Activated CD8-positive, alpha-beta T cell treated with anti-CD3 and anti-CD28 coated beads, Interleukin-2, amount 10 ng/mL, durations not matched to agents 7 days and 5 days (primary cell): ENCODE measurements at places on chromosomes 6 and 20. TPM values are rescaled to one million over a fixed set of nuclear protein-coding genes. Genes with fewer than 3 reads are reported as not detected.

SLC22A2 gene
- total RNA-seq, result not detected

TMC2 gene
- not detected for total RNA-seq

HLA-DQB2 gene
- total RNA-seq, result not detected

SPEF1 gene
- 0.16 TPM for total RNA-seq

EPB41L1 gene
- total RNA-seq, result not detected

TRIM27 gene
- 58.3 TPM for total RNA-seq

MAPK13 gene
- total RNA-seq, result 42.6 TPM

SLC35D3 gene
- total RNA-seq, result not detected

BPIFA1 gene
- not detected for total RNA-seq

PPIL6 gene
- 0.16 TPM for total RNA-seq

MYBL2 gene
- 129 TPM for total RNA-seq

PLN gene
- not detected for total RNA-seq

PARD6B gene
- 6.0 TPM for total RNA-seq

TINAG gene
- total RNA-seq, result not detected

TLDC2 gene
- total RNA-seq, result not detected

DNA sequence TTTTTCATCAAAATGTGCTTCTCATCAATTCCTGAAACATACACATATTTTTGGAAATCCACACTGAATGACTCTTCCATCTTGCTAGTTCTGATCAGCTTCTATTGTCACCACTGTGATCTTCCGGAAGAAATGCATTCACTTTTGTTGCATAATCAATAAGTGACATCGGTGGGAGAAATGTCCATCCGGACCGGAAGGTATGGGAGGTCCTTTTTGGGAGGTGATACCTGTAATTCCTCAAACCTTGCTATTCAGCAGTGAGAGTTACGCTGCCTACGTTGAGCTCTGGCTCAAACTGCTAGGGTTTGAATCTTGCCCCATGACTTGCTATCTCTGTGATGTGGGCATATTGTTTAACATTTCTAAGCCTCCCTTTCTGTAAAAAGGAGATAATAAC is 16.6 kb upstream of the TFB1M start:
- no peak for DNase-seq

DNA sequence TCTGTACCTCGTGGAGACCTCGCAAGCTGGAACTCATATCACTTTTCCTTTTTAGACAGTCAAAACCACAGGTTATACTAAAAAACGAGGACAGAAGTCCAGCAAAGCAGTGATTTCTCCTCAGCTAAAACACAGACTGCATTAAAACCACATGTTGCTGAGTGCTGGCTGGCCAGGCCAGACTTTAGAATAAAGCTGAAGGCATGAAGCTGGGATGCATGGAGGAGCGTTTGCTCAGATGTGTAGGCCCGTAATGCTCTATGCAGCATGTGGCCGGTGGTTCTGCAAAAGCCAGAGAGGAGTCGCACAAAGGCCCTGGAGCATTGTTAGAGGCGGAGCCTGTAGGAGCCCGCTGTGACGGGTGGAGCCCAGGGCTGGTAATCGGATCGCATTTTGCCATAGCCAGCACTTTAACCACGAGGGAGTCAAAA is 83.6 kb downstream of the SMOC2 start:
- DNase-seq, result no peak

DNA sequence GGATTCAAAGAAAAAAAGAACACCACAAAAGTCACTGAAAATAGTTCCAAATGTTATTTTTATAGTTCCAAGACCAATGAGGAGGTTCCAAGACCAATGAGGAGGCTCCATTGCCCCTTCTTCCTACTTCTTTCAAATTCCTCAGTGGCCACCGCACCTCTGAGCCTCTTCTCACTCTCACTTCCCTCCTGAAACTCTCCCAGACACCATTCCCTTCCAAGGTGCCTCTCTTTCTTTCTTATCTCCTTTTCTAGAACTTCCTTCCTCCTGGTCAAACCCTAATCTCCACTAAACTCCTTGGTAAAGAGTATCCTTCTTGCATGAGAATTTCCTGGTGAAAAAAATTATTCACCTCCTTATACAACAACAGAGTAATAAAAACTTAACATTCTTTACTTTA is 20.4 kb upstream of the MCUR1 start:
- DNase-seq, result no peak

- no peak for DNase-seq
Observed at GRCh38 chr6:146146836-146147235, 118.0 kb downstream of the GRM1 start.

DNA sequence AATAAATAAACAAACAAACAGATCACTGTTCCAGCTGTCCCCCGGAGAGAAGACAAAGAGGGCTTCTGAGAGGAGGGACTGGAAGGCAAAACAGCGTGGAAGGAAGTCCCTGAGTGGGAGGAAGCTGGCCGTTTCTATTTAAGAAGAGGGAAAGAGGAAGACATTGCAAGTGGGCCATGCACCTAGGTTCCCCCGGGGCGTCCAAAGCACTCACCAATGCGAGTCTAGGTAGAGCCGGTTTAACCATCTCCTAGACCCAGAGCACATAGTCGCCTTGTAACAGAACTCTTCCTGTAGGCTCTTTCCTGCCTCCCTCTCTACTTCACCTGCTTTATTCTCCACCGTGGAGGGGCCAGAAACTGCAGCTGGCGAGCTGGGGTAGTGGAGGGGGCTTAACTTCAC is 158.4 kb downstream of the ZDHHC14 start:
- DNase-seq, result peak; percentile 20

- no peak for DNase-seq
Observed at GRCh38 chr6:113596387-113597230, 260.5 kb upstream of the MARCKS start.

DNA sequence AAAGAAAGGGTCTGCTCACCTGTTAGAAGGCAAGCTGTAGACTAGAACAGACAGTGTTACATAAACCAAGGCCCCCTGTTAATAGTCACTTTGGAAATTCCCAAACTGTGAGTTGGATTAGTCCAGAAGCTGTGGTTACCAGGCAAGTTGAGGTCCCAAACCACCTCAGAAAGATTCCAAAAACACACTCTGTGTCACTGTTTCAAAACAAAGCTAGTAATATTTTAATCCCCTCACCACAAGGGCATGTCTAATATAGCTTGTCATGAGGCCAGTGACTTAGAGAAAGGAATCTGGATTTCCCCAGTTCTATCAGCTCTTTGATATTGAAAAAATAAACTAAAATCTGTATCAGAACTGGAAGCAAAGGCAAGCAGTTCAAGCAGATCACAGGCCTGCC is 244.6 kb downstream of the HAO1 start:
- DNase-seq, result no peak

GRCh38 chr6:144423167-144423566 is 138.0 kb downstream of the UTRN start:
- DNase-seq, result no peak

DNA sequence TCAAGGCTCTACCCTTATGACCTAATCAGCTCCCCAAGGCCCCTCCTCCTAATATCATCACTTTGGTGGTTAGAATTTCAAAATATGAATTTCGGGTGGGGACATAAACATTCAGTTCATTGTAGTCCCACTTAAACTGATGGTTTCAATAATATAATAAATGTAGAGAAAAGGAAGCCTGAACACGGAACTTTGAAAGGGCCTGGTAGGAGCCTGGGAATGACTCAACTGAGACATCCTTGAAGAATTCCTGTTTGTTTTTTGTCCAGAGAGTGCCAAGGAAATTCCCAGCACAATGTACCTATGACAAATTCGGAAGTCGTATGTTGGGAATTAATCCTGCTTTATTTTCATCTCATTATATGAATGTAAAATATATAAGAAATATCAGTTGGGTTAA is 457.9 kb downstream of the PLCB1 start:
- DNase-seq, result no peak

DNA sequence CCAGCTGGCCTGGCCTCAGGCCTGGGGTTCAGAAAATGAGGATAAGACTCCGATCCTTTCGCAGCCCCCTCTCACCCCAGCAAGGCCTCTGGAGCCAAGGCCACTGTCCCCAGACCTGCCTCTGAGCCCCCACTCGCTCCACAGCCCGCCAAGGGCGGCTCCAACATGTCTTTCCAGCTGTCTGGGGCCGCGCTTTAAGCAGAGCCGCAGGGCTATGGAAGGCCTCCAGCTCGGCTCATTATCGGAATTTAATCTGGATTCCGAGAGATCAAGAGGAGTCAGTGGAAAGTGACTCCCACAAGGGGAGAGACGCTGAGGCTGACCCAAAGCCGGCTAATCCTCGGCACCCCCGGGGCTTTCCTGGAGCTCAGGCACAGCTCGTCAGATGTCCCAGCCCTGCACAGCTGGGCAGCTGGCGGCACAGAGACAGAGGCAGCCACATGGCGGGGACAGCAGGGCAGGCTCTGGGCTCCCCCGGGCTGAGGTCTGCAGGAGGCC is 41.8 kb downstream of the BMP7 start:
- DNase-seq, result no peak

DNA sequence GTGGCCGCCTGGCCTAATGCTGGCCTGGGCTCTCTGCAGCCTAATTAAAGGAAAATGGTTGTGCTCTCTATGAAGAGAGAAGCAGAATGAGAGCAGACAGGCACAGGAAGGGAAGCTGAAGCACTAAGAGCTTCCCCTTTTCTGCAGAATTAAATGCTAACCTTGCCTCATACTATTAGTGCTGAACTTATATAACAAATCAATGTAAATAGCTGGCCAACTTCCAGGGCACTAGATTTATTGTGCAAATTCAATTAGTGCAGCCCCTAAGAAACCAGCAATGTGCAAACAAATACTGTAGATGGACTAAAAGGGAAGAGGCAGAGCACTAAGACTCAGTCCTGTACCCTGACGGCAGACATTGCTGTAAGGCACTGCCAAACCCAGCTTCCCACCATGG is 36.1 kb upstream of the INSM1 start:
- no peak for DNase-seq

GRCh38 chr20:37516811-37517750 is 4.0 kb upstream of the NNAT start:
- no peak for DNase-seq

GRCh38 chr6:75568965-75569364 is 32.7 kb upstream of the SENP6 start:
- DNase-seq, result no peak

DNA sequence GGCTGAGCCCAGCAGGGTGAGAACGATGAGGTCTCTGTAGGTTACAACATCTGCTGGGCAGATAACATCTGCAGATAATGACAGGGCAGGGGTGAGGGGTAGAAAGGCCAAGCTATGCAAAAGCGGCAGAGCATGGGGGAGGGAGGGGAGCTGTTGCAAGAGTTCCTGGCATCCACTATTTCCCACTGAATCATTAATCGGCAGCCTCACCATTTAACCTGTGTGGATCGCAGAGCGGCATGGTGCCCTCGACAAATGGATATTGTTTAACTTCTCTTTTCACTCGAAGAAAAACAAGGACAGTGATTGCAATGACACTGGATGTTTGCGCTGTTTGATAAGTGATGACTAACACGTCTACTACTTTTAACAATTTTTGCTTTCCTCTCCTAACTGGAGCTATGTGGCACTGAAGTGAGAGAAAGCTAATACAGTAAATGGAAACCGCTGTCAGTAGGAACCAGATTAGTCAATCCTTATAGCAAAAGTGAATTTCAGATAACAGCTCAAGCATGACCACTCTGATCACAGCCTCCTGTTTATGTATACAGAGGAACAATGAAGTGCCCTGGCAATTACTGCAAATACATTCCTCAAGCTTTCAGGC is 381.5 kb downstream of the TFAP2A start:
- no peak for DNase-seq

GRCh38 chr6:33418690-33419291 is 884 bp upstream of the CUTA start:
- DNase-seq, result peak; percentile 58

GRCh38 chr6:134979142-134979541 is 29.2 kb upstream of the ALDH8A1 start:
- peak; percentile 33 for DNase-seq

GRCh38 chr6:88561034-88561953 is 395.1 kb upstream of the CNR1 start:
- DNase-seq, result no peak

- DNase-seq, result no peak
Observed at GRCh38 chr6:164897523-164898235, 411.7 kb downstream of the C6orf118 start.

DNA sequence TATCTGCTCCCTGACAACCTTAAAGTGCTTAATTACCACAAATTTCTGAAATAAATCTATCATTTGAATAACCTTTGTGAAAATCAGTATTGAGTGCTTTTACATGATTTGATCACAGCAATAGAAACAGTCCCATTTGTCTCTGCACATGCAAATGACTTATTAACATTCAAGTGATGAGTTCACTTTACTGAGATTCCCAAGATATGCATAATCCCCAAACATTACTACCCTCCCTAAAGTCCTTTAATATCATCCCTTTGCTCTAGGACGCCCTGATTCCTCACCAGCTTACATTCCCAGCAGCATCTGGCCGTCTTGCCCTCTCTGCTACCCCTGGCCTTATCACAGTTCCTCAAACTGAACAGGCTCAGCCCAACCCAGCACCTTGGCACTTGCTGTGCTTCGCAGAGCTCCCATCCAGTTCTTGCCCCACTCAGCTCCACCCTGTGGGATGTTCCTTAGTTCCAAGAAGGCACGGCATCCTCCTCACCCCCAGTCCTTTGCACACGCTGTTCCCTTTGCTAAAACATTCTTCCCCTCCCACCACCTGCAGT is 347.5 kb downstream of the PREX1 start:
- DNase-seq, result no peak
